ENCODE measurements at places on chromosomes 1 and 21.

GRCh38 chr1:153535242-153536011 lies at the start of gene S100A6:
S100A6 (minus strand) TSS chr1:153535991; CDS start chr1:153535339, 652 bp downstream.
- ATAC-seq: peak; percentile 47

GRCh38 chr1:248288391-248288790 lies 10.6 kb upstream of the OR2T33 start:
- ATAC-seq: no peak

- ATAC-seq: peak; percentile 71
Observed at GRCh38 chr1:196660852-196661251, 9.0 kb downstream of the CFH start.

- no peak for ATAC-seq
Observed at GRCh38 chr1:61936839-61937238, 194.6 kb downstream of the PATJ start.

GRCh38 chr1:222665964-222666363 lies 46.3 kb downstream of the AIDA start:
- ATAC-seq: no peak

DNA sequence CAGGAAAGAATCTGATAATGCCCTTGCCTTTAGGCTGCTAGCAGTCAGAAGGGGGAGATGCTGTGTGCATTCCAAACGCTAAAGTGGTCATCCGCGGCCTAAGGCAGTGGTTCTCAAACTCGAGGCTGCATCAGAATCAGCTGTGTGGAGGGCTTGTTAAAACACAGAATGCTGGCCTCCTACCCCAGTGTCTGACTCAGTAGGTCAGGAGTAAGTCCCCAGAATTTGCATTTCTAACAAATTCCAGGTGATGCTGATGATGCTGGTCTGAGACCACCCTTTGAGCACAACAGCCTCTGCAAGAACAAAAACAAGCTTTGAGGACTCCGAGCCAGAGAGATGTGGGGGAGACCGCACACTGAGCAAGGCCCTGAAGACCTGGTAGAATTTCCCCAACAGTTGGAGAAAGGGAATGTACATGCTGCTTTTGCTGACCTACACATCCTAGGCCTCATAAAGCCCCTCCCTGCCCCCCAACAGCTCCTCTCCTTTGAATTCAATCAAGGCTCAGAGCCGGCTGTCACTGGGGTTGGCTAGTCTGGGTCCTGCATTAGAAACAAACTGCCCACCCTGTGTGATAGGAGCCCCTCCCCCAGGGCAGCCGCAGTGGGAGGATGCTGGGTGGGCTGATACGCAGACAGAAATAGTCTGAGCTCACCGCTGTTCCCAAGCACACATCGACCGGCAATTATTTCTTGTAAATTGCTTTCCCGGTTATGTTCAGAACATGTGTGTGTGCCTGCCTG lies 27.1 kb downstream of the SHISAL2A start:
- ATAC-seq: no peak

- ATAC-seq: peak; percentile 86
Observed at GRCh38 chr1:116881879-116882520, 27.7 kb upstream of the PTGFRN start.

DNA sequence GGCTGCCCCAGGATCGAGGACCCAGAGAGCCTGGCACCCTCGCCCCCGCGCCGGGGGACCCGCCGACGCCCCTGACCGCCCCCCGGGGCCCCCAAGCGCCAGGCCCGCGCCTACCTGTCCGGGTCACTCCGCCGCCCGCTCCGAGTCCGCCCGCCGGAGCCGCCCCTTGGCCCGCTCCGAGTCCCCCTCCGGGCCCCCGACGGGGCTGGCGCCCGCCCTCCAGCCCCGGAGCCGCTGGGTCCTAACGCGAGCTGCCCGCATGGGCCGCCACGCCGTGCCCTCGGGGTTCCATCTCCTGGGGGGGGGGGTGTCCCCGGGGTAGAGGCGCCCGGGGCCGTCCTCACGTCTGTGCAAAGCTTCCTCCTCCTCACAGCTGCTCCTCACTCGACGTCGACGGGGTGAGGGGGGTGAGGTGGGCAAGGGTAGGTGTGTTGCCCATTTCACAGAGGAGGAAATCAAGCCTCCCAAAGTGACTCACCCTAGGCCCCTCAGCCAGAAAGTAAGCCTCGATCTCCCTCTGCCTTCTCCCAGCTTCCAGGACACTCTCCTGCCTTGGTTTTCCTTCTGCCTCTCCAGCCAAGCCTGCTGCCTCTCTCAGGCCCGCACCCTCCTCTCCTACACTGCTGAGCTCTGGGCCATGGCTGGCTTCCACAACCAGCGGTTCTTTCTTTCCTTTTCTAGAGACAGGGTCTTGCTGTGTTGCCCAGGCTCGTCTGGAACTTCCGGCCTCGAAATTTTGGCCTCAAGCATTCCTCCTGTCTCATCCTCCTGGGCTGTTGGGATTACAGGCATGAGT lies at the start of gene MFAP2:
Gene MFAP2 (minus strand): TSS at position 148 of the 796 bp plus-strand sequence. CDS start 2,347 bp downstream, outside the sequence.
- ATAC-seq: peak; percentile 40

DNA sequence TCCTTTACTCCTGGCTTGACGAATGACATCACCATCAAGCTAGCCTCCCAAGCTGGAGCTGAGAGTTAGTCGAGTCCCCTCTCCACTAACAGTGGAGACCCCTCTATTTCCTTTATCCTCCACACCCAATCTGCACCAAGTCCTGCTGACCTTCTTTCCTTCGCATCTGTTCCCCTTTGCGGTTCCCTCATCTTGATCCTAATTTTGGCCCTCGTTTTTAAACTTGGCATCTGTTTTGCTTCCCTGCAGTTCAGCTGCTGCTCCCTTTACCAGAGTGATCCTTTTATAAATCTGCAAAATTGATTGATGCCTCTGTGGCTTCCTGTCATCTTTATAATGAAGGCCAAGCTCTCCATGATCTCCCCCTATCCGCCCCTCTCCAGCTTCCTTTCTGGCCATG lies 49.0 kb upstream of the TSPAN2 start:
- ATAC-seq: no peak

DNA sequence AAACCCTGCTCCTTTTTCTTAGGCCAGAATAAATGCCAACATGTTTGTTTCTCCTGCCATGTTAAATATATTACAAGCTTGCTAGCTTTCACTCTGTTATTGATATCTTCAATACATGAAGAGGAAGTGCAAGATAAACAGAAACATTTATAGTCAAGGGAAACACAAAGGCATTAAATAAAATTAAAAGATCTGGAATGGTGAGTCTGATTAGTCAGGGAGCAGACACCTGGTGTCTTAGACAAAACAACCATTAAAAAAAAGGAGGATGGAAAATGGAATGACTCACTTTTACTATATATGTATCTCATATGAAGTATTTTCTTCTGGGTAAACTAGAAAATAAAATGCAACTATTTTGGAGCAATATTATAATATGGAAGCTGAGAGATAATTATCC lies 123.3 kb downstream of the SMYD3 start:
- ATAC-seq: no peak

GRCh38 chr1:110582378-110582777 lies 23.8 kb downstream of the KCNA2 start:
- peak; percentile 72 for ATAC-seq

- no peak for ATAC-seq
Observed at GRCh38 chr1:7085521-7085920, 300.3 kb downstream of the CAMTA1 start.

GRCh38 chr1:33460144-33460543 lies 12.3 kb upstream of the ZSCAN20 start:
- no peak for ATAC-seq

DNA sequence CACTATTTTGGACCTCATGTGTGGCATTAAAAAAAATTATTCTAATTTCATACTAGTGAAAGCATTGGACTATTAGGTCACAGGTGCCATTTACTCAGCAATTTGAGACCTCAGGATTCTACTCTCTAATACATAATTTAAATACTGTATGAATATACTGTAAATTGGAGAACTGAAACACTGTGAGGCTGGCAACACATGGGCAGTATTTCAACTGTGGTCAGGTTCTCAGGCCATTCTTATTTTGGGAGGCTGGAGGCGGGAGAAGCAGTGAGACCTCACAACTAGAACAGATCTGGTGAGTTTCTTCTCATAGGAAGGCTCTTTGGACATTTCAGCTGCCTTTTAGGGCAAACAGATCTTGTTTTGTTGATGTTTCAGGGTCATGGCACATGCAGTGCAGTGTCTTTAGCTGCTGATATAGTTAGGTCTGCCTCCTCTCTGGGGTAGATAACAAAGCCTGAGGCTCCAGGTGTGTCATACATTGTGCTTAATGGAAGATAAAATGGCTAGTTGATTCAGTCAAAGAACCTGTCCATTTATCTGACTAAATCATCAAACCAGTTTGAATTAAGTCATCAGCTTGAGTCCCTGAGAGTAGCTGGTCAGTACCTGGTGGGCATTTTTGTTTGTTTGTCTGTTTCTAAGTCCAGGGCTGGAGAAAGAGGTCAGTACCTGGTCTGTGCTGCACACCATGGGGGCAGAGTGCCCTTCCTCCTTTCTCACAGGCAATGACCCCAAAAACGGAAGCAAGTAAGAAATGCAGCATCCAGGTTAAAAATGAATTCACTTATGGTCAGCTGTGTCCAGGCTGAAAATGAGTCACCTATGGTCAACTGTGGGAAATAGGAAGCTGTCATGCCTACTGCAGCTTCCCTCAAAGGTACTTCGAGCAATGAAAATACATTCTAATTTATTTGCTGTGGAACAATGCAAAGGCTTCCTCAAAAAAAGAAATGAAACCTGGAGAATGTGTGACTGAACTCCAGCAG lies 216.2 kb downstream of the SDCCAG8 start:
- ATAC-seq: no peak

DNA sequence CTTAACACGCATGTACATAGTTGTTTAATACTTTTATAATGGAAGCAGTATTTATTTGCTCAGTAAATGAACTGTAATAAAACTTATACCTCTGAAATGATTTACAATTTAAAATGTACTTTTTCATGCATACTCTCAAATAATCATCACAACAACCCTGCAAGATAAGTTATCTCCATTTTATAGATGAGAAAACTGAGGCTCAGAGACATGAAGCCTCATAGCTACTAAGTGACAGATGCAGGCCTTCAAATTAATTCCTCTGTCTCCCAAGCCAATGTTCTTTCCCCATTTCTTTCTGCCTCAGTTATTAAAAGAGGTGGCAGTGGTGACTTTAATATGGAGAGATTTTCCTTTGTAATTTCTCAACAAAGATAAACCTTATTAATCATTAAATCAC lies 19.6 kb upstream of the CLCA1 start:
- no peak for ATAC-seq

GRCh38 chr1:94660994-94661393 lies 119.4 kb upstream of the F3 start:
- ATAC-seq: no peak

- no peak for ATAC-seq
Observed at GRCh38 chr1:175188936-175189335, 3.6 kb downstream of the KIAA0040 start.

GRCh38 chr1:153770797-153771196 lies 4.4 kb upstream of the SLC27A3 start:
- ATAC-seq: no peak

DNA sequence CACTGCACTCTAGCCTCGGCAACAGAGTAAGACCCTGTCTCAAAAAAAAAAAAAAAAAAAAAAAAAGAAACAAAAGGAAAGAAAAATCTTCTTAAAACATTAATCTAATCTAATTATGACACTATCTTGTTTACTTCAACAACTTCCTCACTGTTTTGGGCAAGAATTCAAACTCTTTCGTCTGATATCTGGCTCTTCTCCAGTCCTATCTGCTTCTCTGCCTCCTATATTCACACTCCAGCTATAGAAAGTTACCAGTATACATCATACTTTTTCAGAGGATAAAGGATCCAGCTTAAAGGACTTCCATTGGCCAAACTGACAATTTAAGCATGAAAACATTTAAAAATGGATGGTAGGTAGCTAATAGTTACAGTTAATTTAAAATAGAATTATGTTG lies 47.3 kb downstream of the EIF2B3 start:
- ATAC-seq: no peak

DNA sequence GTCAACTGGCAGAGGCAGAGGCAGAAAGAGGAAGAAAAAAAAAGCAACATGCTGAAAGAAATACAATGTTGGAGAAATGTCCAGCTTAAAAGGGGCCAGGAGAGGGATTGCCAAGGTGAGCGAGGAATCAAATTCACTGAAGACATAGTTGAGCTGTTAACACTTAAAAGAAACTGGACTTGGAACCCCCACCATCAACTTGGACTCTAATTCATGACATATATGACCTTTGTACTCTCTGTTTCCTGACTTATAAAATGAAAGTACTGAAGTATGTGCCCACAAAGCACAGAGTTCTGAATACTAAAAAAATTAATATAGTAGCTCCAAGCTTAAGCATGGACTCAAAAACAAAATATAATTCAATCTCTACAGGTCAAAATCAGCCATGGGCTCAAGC lies 16.1 kb downstream of the PRR9 start:
- ATAC-seq: no peak

DNA sequence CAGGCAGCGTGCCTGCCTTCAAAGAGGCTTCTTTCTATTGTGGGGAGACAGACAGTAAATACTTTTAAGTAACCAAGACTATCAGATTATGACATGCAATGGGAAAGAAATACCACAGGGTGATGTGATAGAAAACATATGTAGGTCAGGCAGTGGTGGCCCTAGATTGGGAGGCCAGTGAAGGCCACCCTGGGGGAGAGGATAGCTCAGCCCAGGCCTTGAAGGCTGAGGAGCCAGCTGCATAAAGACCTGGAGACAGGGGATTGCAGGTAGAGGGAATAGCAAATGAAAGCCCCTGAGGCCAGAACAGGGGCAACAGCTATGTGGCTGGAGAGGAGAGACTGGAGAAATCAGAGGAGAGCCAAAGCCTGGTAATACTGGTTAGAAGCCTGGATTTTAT lies 4.0 kb downstream of the SOX13 start:
- no peak for ATAC-seq

- ATAC-seq: no peak
Observed at GRCh38 chr1:244699741-244700140, 46.8 kb downstream of the DESI2 start.

- ATAC-seq: no peak
Observed at GRCh38 chr21:45998276-45998701, 16.7 kb downstream of the COL6A1 start.

GRCh38 chr1:27949027-27949426 lies 10.7 kb upstream of the XKR8 start:
- no peak for ATAC-seq

- no peak for ATAC-seq
Observed at GRCh38 chr1:151461694-151462093, 2.4 kb upstream of the POGZ start.

DNA sequence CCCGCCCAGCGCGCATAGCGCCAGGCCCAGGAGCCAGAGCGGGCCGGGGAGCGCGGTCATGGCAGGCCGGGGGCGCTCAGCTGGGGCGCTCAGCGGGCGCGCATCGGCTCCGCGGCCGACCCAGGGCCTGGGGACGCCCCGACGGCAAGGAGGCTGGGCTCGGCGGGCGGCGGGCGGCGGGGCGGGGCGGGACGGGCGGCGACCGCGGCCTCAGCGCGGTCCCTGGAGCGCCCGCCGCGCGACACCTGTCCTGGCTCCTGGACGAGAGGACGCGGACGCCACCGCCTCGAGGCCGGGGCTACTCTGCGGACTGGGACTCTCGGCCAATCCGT lies 273 bp downstream of the BMP8B start:
- ATAC-seq: no peak

- no peak for ATAC-seq
Observed at GRCh38 chr1:14372526-14372925, 226.0 kb upstream of the KAZN start.

GRCh38 chr1:17757426-17757825 lies 2.3 kb downstream of the ACTL8 start:
- no peak for ATAC-seq
